Stimulated activated CD4-positive, alpha-beta T cell treated with anti-CD3 and anti-CD28 coated beads, Interleukin-1b, Interleukin-23, amount 100 ng/mL, for 48 hours (primary cell): ENCODE measurements at places on chromosomes 4 and X.

DNA sequence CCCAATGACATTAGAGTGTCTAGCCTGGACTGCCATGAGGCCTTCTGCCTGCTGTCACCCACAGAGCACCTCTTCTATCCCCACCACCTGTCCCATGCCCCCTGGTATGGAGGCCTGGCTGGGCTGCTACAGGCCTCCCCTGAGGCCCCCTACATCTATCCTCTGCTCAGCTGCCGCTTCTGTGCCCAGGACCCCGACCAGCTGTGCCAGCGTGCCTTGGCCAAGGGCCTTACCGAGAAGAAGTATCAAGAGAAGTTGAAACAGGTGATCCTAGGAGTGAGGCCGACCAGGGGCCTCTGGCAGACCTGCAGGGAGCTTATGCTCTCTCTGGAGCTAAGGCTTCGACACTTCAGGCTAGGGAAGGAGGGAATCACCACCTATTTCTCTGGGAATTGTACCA is 21.7 kb upstream of the TECRL start:
- no peak for DNase-seq

- no peak for DNase-seq
Measured at GRCh38 chrX:110691446-110691845, 104.2 kb downstream of the CHRDL1 start.

- DNase-seq, result no peak
Measured at GRCh38 chr4:174152717-174153466, 130.6 kb downstream of the FBXO8 start.

DNA sequence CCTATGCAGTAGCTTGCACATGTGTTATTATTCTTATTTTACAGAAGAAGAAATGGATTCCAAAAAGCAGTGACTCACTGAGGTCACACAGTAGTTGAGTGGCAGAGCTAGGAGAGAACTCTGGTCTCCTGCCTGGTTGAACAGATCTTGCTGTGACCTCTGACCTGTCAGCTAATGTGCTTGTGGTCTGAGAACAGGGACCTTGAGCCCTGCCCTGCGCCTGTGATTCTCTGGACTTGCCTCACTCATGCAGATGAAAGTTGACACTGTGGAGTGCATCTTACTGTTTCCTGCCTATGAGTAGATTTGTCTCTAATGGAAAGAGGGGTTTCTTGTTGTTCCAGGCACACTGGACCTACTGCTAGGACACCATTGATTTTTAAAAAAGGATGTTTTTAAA is 32.3 kb downstream of the ETNPPL start:
- DNase-seq, result no peak

GRCh38 chr4:114349543-114350175 is 248.9 kb upstream of the UGT8 start:
- DNase-seq, result no peak

GRCh38 chr4:19729886-19730651 is 521.6 kb upstream of the SLIT2 start:
- no peak for DNase-seq

DNA sequence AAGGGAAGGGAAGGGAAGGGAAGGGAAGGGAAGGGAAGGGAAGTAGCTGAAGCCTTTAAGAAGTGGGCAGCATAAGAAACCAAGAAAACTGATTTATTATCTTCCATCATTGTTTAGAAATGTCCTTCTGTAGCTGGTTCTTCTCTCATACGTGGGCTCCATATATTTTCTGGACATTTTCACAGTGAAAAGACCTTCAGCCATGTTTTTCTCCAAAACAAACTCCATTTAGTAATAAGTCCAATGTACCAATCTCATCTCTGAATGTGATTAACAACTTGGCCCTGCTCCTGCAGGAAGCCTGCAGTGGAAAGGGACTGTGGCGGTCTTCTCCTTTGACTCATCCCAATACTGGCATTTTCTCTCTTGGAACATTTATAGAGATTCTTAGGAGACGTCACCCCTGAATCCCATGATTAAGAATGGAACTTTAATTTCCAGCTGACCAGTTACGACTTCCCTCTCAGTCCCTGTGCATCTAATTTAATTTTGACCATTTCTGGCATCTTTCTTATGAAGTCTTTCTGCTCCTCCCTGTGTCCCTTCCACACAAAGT is 96.6 kb upstream of the GUCY1A1 start:
- no peak for DNase-seq

DNA sequence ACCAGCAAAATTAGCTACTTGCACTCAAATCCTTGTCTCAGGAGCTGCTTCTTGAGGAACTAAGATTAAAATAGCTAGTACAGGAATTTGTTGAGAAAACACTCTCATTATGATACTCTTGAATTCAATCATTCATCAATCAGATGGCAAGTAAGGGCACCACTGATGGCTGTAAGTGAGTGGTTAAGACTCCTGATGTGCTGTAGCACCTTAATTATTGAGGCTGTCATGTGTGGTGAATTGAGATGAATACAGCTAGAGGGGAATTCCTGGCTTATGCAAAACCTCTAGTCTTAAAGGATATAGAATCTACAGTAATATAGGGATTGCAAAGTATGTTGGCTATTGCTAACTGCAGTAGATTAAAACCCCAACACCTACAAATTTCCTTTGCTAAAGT is 509.1 kb downstream of the IQCM start:
- no peak for DNase-seq

DNA sequence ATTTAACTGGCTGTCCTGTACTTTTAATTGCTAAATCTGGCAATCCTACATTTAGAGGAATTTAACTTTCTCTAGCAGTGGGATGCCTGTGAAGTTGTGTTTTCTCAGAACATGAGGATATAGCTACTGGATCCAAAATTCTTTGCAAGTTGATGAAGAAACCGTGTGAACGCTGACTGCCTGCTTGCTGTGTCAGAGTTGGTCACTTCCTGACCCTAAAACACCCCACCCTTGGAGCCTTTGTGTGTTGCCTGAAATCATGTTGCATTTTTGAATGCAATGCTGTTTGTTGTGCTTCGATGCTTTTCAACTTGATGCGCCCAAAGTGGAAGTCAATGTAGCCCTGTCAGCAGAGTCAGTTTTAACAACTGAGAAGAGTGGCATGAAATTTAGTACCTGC is 211.2 kb downstream of the ANK2 start:
- DNase-seq, result no peak

- no peak for DNase-seq
Measured at GRCh38 chr4:88062843-88063242, 55.4 kb downstream of the PKD2 start.
